Stimulated activated CD4-positive, alpha-beta T cell treated with anti-CD3 and anti-CD28 coated beads, TNF-alpha, amount 100 ng/mL, for 4 hours (primary cell): ENCODE measurements at places on chromosomes 16 and 17.

DNA sequence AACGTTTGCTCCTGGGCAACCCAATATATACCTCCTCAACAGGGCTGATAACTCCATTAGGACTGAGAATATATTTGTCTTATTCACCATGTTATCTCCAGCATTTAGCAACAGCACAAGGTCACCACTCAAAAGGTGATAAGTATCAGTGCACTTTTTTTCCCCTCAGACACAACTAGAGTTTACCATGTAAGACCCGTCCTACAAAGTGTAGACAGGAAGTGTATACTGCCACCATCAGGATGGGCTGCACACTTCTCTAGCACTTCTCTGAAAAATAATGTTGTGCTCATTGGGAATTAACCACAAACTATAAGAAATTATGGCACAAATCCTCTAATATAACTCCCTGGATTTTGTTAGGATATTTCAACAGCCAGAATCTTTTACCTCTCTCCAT lies 5.7 kb upstream of the VAT1L start:
- no peak for DNase-seq

GRCh38 chr17:71437166-71437565 lies 683.7 kb upstream of the SOX9 start:
- DNase-seq: no peak

- no peak for DNase-seq
Measured at GRCh38 chr17:81511554-81511803, 1.1 kb downstream of the ACTG1 start.

DNA sequence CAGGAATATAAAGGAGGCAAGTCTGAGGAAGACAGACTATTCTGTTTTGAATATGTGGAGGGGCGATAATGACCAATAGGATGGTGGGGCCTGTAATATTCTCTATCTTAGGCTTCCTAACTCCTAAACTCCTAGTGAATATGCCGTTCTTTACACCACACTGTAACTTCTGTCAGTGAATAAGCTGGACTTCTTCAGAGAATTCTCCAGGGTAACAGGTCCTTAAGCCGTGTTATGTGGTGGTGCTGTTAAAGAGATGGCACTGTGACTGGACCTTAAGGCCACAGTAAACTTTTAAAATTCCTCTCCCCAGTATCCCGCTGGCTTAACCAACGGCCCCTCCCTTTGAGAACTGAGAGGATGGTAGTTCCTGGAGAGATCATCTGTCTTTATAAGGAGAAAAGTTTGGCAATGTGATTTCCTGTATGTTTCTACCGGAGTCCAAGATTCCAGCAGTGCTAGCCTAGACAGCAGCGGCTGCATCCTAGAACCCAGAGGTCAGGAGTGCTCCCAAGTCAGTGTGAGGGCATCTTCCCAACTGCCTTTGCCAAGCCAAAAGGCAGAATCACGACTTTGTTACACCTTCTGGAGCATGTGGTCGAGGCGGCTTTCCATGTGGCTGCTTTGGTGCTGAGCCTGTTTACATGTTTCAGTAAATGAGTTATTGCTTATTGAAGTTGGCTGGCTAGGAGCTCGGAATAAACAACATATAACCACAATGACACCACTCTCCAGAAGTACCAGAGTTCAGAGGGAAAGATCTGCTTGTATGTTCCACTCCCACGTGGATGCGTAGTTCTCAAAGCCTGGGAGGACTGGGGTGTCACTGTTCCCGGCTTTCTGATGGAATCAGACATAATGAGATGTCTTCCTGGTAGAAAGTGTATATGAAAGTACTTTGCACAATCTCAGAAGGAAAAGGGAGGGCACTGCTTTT lies 41.0 kb downstream of the TUBD1 start:
- no peak for DNase-seq

DNA sequence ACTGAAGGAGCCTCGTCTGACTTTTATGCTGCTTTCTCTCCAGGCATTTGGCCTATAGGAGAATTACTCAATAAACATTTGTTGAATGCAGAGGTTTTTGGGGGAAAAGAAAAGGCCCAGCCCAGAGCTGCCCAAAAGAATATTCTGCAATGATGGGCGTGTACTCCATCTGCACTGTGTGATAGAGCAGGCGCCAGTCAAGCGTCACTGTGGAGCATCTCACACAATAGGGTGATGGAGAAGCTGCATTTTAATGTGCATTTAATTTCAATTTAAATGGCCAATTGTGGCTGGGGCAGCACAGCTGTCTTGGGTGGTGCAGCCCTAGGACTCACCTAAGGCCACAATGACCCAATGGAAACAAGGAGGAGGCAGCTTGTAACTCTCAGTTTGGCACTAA lies 20.6 kb downstream of the GLYR1 start:
- DNase-seq: no peak

- no peak for DNase-seq
Measured at GRCh38 chr17:80796430-80796861, 195.2 kb upstream of the CHMP6 start.

DNA sequence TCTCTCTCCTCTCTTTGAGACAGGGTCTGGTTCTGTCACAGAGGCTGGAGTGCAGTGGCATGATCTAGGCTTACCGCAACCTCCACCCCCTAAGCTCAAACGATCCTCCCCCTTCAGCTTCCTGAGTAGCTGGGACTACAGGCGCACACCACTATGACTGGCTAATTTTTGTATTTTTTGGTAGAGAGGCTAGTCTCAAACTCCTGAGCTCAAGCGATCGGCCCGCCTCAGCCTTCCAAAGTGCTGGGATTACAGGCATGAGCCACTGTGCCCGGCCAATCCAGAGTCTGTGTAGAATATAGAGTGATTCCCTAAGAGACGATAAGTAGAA lies 65.8 kb upstream of the RPH3AL start:
- DNase-seq: no peak
